NCI-H1436 treated with DMSO at 0.1 percent for 48 hours (cell line): ENCODE measurements at places on chromosomes 2 and 18.

GRCh38 chr2:157726946-157727345 is 98.3 kb upstream of the ACVR1C start:
- no peak for DNase-seq

GRCh38 chr2:174223388-174223787 is 24.9 kb downstream of the OLA1 start:
- no peak for DNase-seq

- no peak for DNase-seq
Measured at GRCh38 chr2:231693956-231694355, 14.4 kb upstream of the PTMA start.

GRCh38 chr2:173117678-173118077 is 42.0 kb downstream of the MAP3K20 start:
- no peak for DNase-seq

GRCh38 chr2:173612354-173612753 is 257.7 kb downstream of the CDCA7 start:
- DNase-seq, result no peak

GRCh38 chr2:5454051-5454390 is 238.2 kb upstream of the SOX11 start:
- DNase-seq, result no peak

DNA sequence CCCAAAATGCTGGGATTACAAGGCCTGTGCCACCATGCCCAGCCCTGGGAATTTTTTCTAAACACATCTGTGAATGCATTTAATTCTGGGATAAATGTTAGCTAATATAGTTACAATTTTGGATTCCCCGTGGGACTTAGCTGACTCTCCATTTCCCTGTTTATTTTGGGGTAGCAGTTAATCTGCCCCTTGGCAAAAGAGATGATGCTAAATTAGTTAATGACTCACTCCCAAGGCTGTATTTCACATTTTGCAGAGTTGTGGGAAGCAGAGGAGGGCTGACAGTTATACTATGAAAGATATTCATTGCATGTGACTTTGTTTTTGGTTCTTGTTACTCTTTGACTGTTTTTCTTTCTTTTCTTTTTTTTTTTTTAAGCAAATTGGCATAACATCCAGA is 3.2 kb downstream of the MTHFD2 start:
- no peak for DNase-seq

GRCh38 chr2:156470975-156471583 is 34.9 kb downstream of the GPD2 start:
- no peak for DNase-seq

DNA sequence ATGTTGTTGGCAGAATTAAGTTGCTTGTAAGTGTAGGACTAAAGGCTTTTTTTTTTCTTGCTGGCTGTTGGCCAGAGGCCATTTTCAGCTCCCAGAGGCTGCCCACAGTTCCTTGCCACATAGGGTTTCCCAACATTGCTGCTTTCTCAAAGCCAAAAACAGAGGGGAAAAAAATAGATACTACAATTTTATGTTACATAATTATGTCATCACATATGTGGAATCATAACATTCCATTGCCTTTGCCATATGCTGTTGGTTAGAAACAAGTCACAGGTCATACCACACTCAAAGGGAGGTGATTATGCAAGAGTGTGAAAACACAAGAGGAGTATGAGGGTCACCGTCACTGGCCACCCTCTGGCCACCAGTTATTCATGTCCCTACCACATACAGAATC is 154.5 kb downstream of the RTN4 start:
- no peak for DNase-seq

DNA sequence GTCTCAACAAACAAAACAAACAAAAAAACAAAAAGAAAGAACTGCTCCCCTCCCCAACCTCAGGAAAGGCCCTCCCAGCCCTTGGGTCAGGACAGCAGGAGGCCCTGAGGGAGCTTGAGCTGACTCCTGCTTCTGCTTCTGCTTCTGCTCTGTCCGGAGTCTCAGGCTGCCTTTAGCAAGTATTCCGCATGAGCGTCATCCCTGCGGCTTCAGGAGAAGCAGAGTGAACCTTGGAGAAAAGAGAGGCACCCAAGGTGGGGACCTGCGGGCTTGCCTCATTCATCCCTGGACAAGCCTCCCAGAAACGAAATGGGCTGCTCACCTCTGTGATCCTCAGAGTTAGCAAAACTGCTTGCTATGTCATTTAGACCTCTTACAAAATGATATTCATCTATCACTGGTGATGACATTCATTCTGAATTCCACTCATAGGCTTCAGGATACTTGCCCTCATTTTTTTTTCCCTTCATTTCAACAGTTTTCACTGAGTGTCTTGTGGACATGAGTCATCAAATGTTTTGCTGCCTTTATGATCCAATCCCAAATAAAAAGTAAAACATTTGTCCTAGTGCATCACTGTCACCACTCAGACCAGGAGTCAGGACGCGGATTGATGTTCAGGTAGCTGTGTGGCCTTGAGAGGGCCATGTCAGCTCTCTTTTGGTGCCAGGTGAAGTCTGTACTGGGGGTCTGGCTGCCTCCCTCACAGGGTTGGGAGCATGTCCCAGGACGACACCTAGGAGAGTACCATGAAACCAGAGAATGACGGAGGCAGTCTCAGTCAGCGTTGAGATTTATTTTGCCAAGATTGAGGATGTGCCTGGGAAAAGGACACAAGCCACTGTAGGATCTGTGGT is 51.7 kb downstream of the IMPA2 start:
- DNase-seq, result no peak

DNA sequence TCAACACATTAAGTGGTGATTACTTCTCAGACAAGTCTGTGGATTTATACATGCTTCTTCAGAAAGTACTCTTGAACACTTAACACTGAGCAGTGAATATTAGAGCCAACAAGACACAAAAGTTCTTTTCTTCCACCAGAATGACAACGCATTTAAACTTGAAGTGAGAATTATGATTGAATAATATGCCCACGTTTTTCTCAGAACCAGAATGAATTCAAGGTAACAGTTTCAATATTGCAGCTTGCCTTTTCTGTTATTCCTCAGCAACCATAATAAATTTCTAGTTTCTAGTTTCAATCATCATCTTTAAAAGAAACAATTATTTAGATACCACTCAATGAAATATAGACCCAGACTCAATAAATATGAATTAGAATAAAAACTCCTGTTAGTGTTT is 547.0 kb downstream of the NUP35 start:
- no peak for DNase-seq

DNA sequence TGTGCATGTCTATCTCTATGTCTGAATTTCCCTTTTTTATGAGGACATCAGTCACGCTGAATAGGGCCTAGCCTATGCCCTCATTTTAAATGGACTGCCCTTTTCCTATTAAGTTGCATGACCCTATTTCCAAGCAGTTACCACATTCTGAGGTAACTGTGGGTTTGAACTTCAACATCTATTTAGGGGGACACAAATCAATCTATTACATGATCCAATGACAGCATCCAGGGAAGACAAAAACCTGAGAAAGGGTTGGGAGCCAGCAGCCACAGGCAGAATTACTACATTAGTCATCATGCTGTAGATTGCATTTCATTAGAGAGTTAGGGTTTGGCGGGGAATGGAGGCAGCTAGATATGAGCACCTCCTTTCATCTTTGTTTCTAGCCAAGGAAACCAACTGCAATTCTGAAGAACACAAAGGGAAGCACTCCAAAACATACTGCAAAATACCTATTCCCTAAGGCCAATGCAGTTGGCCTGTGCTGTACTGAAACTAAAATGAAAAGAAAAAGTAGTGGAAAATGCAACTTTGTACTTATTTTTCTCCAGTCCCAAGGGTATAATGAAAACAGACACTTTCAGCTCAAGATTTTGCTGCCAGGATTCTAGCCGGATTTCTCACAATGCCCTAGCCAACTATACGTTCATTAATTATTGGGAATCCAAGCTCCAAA is 40.4 kb upstream of the C1D start:
- no peak for DNase-seq

DNA sequence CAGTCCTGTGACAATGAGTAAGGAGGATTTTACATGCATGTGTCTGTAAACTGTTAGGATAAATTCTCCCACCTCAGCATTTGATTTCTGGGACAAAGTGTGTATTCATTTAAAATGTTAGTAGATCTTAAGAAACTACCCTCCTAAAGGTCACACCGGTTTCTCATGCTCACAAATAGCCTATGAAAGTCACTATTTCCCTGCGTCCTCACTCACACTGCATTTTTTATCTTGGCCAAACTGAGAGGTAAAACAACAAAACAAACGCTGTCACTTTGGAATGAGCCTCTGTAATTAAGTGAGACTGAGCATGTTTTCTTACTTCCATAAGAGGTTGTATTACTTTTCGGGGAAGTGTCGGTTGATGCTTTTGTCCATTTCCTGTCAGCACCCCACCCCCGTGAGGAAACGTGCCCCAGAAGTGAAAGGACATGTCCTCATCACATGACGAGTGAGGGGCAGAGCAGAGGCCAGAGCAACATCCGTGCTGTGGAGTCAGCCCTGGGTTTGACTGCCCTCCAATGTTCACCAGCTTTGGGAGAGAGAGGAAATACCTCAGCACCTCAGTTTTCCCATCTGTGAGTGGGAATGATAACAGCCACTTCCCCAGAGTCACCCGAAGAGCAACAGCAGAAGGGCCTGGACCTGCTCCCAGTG is 3.1 kb downstream of the GYPC start:
- no peak for DNase-seq

DNA sequence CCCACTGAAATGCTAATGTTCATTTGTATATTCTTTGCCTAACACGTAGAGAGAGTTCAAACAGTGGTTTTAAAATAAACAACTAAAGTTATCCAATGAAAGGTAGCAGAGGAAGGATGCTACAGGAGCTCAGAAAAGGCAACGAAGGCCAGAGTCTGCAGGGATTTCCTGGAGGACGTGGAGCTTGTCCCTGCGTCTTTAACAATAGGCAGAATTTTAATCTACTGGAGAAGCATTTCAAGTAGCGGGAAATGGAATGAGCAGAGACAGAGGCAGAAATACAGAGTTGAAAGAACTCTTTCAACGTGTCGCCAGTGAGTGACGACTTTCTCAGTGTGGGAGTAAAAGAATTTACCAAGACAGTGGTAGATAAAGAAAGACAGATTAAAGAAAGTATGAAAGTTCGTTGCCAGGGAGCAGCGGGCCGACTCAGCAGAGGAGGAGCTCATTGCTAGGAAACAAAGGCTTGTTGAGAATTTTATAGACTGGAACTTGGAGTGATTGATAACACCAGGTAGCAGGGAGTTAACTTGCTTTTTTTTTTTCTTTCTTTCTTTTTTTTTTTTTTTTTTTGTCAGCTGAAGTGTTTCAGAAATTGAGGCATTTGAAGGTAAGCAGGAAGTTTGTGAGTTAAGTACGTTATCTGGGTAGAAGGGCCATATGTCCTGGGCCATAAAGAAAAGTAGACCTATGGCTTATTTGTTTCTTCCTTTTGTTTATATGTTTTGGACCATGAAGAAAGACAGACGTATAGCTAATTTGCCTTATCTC is 625 bp upstream of the NBAS start:
- DNase-seq, result no peak

- DNase-seq, result no peak
Measured at GRCh38 chr2:180907731-180908130, 72.7 kb upstream of the UBE2E3 start.

DNA sequence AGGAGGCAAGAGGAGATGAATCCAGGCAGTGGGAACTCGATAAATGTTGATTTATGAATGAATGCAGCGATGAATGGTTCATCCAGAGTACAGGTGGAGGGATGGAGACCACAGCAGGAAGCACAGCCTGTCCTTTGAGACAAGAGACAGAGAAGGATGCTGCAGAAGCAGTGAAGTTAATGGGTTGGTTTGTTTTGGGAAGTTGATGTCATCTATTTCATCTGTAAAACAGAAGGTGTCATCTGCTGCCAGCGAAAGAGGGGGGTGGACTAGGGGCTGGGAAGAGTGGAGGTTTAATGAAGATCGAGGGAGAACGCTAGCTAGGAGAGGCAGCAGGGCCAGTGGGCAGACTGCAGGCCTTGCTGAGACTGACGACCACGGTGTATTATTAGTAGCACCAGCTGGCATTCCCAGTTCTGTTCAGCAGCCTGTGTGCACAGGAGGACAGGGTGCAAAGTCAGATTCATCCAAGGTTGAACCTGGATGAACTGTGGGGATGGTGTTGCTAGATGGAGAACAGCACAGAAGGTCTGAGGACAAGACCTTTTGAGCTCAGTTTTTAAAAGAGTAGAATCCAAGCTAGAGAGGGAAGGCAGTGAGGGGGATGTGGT is 120.3 kb upstream of the CAPN13 start:
- no peak for DNase-seq

GRCh38 chr18:63187791-63188460 is 131.6 kb downstream of the BCL2 start:
- DNase-seq, result no peak

DNA sequence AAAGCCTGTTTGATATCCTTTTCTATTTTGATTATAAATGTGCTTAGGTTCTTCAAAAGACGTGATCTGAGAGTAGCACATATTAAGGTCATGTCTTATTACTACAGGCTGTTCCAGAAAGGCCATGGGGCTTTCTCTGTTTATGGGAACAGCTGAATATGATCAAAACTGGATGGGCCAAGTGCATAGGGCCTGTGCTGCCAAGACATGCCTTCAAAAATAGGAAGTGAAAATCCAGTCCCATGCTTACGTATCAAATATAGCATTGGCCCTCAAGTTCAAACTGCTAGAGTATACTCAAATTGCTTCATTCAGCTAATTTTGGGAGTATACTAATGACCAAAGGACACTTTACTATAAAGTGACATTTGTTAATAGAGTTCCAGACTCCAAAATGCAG is 24.1 kb downstream of the SLC25A52 start:
- no peak for DNase-seq

GRCh38 chr2:39059366-39059952 is 61.4 kb downstream of the SOS1 start:
- DNase-seq, result no peak

DNA sequence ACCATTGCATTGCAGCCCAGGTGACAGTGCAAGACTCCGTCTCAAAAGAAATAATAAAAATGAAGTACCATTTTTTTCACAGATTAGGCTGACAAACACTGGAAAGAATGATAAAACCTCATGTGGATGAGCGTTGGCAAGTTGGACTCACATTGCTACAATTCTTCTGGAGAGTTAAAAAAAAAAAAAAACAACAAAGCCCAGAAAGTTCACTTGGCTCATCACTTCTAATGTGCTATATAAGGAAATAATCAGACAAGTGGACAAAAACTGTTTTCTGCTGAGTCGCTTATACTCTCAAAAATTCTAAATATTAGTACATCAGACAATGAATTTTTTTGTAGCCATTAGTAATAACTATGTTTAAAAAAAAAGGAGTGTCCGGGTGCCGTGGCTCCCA is 38.4 kb downstream of the PKP4 start:
- no peak for DNase-seq

GRCh38 chr2:97948926-97949325 is 46.8 kb downstream of the TMEM131 start:
- no peak for DNase-seq
